ENCODE measurements at places on chromosomes 3 and 15. TPM values are rescaled to one million over a fixed set of nuclear protein-coding genes. Genes with fewer than 3 reads are reported as not detected.
A peak's percentile ranks its signal among the peaks of the same experiment; 100 is the strongest.

DNA sequence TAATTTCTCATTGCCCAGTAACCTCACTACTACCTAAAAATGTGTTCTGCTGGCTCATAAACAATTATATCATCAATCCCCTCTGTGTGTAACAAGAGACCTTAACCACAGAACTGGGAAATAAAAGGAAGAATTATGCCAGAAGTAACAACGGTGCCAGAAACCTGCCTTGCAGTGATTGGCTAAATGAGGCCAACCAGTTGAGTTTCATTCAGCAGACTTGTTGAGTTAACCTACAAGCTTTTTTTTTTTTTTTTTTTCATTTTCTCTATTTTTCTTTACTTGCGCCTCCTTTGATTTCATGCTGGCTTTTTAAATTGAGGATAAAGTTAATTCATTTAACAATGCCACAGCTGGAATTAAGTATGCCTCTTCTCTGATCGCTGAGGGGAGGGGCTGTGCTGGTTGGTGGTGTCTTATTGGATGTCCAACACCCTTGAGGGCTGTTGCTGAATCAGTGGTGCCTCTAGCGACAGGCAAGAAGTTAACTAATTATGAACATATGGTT is 30.0 kb upstream of the GMNC start:
- DNase-seq = no peak

DNA sequence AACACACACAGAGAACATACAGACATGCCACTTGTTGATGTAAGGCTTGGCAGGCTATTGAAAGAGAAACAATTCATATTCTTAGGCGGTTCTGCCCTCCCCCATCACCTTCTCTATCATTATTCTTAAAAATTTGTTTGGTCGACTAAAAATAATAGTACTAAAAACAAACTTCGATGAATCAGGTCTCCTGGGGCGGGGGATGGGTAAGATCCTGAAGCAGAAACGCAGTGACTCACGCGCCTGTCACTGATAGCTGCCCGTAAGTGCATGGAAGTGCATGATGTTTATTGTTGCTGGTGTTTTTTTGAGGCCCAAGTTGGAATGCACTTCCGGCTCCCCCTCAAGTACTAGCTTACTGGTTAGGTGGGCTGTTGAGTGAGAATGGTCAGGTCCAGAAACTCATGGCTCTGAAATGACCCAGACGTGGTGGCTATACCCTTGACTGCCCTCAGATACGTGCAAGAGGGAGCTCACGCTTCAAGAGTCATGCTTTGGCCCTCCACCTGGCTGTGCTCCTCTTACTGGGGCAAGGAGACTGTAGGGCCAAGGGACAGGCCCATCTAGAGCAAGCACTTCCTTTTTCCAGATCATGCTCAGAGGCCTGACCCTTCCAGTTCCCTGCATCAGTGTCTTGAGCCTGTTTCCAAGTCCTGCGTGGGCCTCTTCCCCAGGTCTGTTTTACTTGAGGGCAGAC is 10.9 kb downstream of the SMAD3 start:
- DNase-seq = peak; percentile 87

DNA sequence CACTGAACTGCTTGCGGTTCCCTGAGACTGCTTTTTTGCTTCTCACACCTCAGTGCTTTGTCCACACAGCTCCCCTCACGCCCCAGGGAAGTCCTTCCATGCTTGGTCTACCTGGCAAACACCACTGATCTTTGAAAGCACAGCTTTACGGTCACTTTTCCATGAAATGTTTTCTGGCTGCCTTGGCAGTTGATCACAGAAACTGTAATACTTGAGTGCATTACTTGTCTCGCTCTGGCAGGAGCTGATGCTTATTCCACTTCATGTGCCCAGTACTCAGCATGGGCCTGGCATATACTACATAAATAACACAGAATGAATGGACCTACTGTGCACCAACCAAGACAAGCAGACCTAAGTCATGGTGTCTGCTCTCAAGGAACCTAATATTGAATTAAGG is 121.1 kb downstream of the MEX3B start:
- DNase-seq = no peak

RTP1 gene
- not detected for total RNA-seq
